ENCODE measurements at places on chromosomes 16 and 17.

- no peak for DNase-seq
These were observed 3.1 kb upstream of the CDRT4 start for GRCh38 chr17:15470536-15470935.

GRCh38 chr17:82963104-82963950 is 116.1 kb upstream of the METRNL start:
- DNase-seq = no peak

DNA sequence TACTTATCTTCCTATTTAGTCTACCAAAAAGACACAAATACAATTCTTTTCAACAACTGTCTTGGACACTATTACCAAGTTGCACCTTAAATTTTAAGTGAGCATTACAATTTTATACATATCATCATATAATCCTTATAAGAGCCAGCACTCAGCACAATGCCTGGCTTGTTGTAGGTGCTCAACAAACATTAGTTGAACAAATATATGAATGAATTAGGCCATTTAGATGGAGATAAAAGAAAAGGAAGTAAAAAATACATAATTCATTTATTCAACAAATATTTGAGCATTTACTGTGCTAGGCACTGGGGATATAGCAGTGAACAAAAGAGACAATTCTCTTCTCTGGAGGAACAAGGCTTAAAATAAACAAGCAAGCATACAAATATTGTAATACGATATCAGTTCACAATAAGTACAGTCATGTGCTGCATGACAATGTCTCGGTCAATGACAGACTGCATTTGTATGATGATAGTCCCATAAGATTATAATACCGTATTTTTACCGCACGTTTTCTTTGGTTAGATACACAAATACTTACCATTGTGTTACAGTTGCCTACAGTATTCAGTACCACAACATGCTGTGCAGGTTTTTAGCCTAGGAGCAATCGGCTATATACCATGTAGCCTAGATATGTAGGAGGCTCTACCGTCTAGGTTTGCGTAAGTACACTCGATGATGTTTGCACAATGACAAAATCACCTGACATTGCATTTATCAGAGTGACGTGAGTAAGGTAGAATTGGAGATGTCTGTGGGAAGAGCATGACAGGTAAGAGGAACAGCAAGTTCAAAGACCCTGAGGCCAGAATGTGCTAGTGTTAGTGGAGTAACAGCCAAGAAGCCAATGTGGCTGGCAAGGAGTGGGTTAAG is 86.4 kb upstream of the HS3ST2 start:
- DNase-seq = no peak

GRCh38 chr16:69345923-69346322 is 5.7 kb downstream of the TMED6 start:
- no peak for DNase-seq

GRCh38 chr17:2852221-2852620 is 56.0 kb downstream of the RAP1GAP2 start:
- DNase-seq = no peak

DNA sequence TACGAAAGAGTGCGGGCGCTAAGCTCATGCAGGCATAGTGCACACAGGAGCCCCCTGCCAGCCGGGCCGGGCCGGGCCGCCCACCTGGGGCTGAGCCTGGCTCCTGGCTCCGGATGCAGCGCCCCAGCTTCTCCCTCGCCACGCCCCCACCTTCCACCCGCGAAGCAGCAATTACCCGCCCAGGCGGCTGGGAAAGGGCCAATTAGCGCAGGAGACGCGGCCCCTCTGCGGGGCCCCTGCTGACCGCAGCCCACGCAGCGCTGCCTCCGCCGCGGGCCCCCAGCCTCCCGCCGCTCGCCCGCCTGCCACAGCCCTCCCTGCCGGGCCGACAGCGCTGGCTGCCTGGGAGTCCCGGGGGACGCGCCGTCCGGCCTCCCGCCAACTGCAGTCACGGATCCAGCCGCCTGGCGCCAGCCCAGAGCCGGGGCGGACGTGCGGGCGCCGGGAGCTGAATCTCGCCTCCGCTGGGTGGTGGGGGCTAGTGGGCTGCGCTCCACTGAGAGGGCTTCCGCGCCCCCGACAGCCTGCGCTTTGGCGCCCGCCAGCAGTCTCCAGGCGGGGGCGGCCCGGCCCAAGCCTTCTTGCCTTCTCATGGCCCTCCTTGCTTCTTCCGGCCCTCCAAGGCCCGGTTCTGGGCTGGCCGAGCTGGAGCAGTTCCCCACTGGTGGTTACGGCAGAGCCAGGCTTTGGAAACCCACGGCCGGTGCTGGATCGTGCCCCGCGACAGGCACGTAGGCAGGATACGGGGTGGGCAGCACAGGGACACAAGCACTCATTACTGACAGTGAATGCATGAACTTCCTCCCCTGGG is 14.9 kb upstream of the CBFB start:
- no peak for DNase-seq

GRCh38 chr16:61296814-61297213 is 739.4 kb downstream of the CDH8 start:
- DNase-seq = no peak

- no peak for DNase-seq
These were observed 29.4 kb downstream of the ATP6V0A1 start for GRCh38 chr17:42488032-42488431.

DNA sequence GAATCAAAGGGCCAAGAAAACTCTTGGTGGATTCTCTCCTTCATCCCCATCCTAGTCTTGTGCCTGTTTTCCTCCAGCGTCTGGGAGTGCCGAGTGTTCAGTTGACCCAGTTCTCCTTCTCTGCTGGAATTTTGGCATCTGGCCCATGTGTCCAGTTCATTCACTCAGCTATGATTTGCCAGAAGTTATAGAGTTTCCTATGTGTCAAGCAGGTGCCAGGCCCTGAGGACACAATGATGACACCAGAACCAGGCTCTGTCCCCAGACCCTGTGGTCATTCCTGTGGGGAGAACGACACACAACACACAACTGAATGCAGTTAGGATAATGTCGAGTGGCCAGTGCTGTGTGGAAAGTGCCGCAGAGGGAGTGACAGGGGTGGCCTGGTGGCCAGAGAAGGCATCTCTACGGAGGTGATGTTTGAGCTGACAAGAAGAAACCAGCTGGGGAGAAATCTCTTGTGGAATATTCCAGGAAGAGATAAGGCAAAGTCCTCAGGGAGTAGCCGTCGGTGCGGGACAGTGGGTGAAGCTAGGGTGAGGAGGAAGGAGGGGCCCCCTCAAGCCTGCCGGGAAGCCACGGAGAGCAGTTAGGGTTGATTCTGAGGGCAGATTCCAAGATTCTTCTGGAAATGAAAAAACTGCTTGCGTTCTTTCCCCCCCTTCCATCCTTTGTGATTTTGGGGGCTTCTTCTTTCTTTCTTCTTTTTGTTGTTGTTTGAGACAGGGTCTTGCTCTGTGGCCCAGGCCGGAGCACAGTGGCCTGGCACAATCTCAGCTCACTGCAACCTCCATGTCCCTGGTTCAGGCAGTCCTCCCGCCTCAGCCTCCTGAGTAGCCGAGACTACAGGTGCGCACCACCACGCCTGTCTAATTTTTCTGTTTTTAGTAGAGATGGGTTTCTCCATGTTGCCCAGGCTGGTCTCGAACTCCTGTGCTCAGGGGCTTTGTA is 35.8 kb upstream of the IL34 start:
- no peak for DNase-seq

- DNase-seq = no peak
These were observed 177.9 kb upstream of the NLRP1 start for GRCh38 chr17:5762191-5762590.

- DNase-seq = no peak
These were observed 12.3 kb downstream of the ALOXE3 start for GRCh38 chr17:8105957-8106398.

DNA sequence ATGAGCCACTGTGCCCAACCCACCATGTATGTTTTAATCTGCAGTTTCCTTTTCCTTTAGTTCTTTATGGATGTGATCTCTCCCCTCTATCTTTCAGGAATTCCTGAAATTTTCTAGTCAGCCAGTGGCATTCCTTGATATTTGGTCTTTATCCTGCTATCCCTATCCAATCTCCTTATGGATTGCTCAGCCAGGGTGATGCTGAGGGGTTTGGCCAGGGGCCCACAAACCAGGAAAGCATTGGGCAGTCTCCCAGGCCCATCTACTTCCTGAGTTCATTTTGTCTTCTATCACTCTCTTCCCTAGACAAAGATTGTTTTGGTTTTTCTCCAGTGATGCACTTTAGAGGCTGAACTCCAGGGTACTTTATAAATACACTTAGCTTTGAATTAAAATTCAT is 115.9 kb downstream of the KATNIP start:
- no peak for DNase-seq

- no peak for DNase-seq
These were observed 11.9 kb downstream of the FZD2 start for GRCh38 chr17:44568945-44569858.
